ENCODE measurements at places on chromosomes 2 and 18.

- DNase-seq = no peak
Measured at GRCh38 chr2:1990724-1991123, 246.4 kb upstream of the PXDN start.

DNA sequence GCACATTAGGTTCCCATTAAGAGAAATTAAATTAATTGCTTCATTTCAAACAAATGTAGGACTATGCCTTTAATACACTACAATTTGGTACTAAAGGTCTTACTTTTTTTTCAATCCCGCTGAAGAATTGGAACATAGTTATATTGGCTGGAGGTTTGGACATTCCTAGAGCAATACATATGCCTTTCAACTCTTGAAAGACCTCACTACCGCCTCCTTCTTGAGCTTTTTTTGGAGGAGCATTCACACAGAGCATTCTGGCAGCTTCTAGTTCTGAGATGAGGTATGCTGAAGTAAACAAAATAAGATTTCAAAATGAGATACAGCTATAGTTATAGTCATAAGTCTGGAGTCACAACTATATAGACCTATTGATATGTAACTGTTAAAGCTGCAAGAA, 10.9 kb downstream of the FAM98A start:
- no peak for DNase-seq

GRCh38 chr2:85800586-85800985, 46.8 kb downstream of the ATOH8 start:
- no peak for DNase-seq

DNA sequence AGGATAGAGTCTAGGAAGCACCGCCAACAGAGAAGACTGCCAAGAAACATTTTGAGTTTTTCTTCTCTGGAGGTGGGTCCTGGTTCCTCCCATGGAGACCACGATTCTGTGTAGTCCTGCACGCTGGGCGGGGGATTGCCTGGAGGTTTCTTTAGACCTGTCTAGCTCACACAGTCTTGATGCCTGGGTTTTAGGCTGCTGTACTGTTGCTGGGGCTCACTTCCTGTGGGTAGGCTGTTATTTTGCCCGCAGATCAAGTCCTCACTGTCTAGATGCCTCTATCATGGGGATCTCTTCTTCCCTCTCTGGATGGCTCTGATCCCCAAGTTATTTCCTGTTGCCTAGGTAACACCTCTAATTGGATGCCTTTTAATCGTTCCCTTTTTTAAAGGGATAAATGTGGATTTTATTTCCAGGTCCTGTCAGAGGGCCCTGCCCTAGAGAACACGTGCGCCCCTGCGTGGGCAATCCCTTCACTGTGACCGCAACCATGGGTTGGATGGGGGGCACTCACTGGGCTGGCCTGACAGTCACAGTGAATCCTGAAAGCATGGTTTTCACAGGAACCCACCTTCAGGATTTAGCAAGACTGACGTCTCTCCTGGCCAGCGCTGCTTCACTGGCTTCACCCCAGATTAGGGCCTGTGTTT, 115.7 kb downstream of the MSH2 start:
- DNase-seq = no peak

- DNase-seq = no peak
Measured at GRCh38 chr2:206800506-206801417, 35.4 kb downstream of the FASTKD2 start.

DNA sequence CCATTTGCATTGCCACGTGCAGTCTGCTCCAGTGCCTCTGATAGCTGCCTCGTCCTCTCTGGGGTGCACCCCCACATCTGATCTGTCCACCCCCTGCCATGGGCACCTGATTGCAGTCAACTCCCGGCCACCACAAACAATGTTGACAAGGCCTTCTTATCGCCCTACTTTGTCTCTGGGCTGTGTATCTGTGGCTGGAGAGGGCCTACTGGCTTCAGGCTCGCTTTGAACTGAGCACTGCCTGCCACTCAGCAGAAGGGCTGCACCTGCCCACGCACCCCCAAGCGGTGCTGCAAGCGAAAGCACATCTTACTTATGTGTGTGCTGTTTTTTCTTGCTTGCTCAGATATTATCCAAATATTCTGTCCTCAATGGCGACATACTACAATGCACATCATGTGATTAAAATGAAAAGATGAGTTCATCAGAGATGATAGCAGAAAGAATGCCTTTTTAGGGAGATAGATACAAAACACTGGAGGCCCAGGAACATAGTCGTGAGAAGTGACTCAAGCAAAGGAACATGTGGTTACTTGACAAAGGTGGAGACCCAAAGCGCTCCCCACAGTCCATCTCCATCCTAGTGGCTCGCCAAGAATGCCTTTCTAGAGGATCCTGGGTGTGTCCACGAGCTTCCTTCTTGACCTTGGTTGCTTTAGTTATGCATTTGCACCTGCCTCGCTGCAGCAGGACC, 28.8 kb downstream of the FBLN7 start:
- no peak for DNase-seq

- DNase-seq = no peak
Measured at GRCh38 chr2:209845666-209846065, 74.0 kb downstream of the UNC80 start.

- DNase-seq = no peak
Measured at GRCh38 chr2:9318461-9319337, 104.6 kb downstream of the ITGB1BP1 start.

DNA sequence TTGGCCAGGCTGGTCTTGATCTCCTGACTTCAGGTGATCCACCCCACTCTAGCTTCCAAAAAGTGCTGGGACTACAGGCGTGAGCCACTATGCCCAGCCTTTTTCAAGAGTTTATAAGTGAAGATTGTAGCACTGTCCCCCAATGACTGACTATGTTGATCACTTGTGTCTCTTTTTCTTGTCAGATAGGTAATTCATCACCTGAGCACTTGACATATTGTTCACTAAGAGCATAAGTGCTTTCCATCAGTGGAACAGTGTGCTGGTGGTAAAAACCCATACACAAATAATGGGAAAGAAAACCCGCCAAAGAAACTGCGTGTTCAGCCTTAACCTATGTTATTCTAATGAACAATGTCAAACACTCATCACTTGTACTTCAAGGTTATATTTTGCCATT, 414.4 kb upstream of the CDH7 start:
- DNase-seq = no peak

GRCh38 chr2:235638541-235639427, 144.9 kb downstream of the AGAP1 start:
- DNase-seq = no peak

DNA sequence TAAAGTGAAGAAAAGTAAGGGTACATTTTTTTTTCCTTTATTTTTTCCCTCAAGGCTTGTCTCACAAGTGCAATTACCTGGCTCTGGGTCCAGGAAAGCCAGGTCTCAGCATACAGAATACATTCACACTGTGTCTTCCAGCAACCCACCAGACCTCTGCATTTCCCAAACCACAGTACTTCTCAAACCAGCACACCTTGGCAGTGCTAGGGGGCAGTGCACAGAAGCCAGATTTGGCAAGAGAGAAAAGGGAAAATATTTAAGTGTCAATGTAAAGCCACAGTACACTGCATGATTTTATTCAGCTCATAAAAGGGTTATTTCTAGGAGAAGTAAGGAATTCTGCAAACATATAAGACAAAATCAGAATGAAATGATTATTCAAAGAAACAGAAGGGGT, 172.8 kb downstream of the NRXN1 start:
- no peak for DNase-seq

DNA sequence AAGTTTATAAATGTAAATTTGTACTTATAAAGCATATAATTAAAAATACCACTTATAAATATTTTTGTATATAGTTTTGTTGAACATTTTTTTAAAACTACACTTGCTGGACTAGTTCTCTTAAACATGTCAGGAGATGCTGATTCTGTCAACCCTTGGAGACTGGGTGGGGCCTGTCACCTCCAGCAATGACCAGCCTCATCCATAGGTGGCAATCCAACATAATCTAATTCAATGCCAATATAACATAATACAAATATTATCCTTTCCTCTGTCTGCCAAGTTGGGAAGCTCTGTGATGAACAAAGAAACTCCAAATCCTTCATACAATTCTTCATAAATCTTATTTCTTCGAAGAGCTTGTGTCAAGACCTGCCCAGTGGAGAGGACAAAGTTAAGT, 140.4 kb downstream of the RBMS1 start:
- no peak for DNase-seq

DNA sequence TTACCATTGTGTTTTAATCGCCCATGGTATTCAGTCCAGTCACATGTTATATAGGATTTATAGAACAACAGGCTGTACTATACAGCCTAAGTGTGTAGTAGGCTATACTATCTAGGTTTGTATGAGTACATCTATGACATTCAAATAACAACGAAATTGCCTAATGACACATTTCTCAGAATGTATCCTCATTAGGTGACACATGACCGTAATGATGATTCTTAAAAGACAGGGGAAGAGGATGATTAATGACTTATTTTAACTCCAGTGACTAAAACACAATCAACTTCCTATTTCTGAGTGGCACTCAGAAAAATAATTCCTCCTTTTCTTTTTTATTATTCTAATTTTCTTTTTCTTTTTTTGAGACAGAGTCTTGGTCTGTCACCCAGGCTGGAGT, 63.0 kb upstream of the ACSL3 start:
- no peak for DNase-seq

GRCh38 chr2:158346032-158346431, 110.5 kb downstream of the CCDC148 start:
- no peak for DNase-seq

- no peak for DNase-seq
Measured at GRCh38 chr2:220243571-220243970, 616.1 kb downstream of the SLC4A3 start.

DNA sequence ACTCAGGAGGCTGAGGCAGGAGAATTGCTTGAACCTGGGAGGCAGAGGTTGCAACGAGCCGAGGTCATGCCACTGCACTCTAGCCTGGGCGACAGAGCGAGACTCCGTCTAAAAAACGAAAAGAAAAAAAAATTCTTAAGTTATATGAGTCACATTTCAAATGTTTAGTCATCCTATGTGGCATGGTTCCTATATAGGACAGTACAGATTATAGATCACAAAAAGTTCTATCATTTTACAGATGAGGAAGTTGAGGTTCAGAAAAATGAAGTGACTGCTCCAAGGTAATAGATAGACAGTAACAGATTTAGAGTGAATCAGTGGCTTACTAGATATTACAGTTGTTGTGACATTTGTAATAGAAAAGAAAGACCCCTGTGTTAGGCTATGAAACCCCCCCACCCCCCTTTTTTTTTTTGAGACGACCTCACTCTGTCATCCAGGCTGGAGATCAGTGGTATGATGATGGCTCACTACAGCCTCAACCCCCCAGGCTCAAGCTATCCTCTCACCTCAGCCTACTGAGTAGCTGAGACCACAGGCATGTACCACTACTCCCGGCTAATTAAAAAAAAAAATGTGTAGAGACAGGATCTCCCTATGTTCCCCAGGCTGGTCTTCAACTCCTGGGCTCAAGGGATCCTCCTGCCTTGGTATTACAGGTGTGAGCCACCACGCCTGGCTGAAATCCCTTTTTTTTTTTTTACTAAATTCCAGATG, 22.7 kb downstream of the PTPN4 start:
- DNase-seq = no peak

All from activated T-helper 1 cell treated with Interleukin-2 at 50 U/mL for 16 hours (primary cell).